Uterus (tissue), 4 donors: ENCODE measurements at places on chromosomes 6 and 20. TPM values are rescaled to one million over a fixed set of nuclear protein-coding genes. Genes with fewer than 3 reads are reported as not detected.
A peak's percentile ranks its signal among the peaks of the same experiment; 100 is the strongest.

LBP gene
- not detected for total RNA-seq

DNA sequence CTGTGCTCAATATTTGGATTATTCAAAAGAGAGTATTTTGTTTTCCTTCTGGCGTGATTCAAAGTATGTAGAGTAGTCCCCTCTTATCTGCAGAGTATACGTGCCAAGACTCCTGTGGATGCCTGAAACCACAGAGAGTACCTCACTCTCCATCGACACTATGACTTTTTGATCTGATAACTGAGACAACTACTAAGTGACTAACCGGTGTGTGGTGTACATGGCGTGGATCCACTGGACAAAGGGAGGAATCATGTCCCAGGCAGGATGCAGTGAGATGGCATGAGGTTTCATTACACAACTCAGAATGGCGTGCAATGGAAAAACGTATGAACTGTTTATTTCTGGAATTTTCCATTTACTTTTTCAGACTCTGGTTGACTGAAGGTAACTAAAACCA is 112.2 kb upstream of the PDE7B start:
- DNase-seq = no peak
- no peaks in the 10 kb centered on the region for H3K36me3 ChIP-seq
- no peak overlapping the region for H3K4me3 ChIP-seq
- no peak overlapping the region for H3K27ac ChIP-seq

PSMB9 gene
- 34.4 TPM for total RNA-seq

GRCh38 chr6:100176311-100176950 is 182.4 kb upstream of the MCHR2 start:
- H3K36me3 ChIP-seq = no peaks in the 10 kb centered on the region
- H3K27me3 ChIP-seq = no peaks in the 10 kb centered on the region
- H3K27ac ChIP-seq = no peak overlapping the region
- H3K4me1 ChIP-seq = no peaks in the 10 kb centered on the region

LTA gene
- total RNA-seq = 0.30 TPM

DNA sequence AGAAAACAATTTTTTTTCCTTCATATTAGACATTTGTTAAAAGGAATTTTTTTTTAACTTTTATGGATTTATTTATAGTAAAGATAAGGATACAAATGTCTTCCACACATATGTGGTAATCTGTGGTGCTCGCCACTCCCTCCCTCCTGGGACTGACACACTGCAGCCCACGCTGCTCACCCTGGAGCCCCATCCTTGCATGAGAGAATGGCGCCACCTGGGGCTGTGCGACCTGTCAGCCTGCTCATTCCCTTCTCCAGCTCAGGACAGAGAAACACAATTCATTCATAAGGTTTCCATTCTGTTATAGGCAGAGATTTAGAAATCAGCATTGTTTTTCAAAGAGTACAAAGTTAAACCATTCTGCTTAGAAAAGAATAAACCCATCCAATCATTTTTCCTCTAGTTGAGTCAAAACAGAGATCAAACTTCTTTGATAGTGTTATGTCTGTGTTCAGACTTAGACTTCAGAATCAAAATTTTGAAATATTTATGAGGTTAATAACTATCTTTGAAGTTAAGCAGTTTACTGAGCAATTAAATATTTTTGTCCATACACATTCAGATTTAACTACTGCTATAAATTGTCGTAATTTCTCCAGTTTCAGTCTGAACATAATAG is 42.8 kb upstream of the DYNLRB1 start:
- H3K4me1 ChIP-seq = no peaks in the 10 kb centered on the region
- peak; percentile 40 for DNase-seq
- H3K27ac ChIP-seq = peak overlapping the region; percentile 37
- no peak overlapping the region for H3K4me3 ChIP-seq
- H3K27me3 ChIP-seq = no peaks in the 10 kb centered on the region

- peak overlapping the region; percentile 43 for H3K4me3 ChIP-seq
- H3K36me3 ChIP-seq = no peaks in the 10 kb centered on the region
- H3K27ac ChIP-seq = no peak overlapping the region
- H3K4me1 ChIP-seq = peaks cover 12% of the 10 kb centered on the region
These were observed 158.9 kb downstream of the TBXT start for GRCh38 chr6:166008441-166009369.

DNA sequence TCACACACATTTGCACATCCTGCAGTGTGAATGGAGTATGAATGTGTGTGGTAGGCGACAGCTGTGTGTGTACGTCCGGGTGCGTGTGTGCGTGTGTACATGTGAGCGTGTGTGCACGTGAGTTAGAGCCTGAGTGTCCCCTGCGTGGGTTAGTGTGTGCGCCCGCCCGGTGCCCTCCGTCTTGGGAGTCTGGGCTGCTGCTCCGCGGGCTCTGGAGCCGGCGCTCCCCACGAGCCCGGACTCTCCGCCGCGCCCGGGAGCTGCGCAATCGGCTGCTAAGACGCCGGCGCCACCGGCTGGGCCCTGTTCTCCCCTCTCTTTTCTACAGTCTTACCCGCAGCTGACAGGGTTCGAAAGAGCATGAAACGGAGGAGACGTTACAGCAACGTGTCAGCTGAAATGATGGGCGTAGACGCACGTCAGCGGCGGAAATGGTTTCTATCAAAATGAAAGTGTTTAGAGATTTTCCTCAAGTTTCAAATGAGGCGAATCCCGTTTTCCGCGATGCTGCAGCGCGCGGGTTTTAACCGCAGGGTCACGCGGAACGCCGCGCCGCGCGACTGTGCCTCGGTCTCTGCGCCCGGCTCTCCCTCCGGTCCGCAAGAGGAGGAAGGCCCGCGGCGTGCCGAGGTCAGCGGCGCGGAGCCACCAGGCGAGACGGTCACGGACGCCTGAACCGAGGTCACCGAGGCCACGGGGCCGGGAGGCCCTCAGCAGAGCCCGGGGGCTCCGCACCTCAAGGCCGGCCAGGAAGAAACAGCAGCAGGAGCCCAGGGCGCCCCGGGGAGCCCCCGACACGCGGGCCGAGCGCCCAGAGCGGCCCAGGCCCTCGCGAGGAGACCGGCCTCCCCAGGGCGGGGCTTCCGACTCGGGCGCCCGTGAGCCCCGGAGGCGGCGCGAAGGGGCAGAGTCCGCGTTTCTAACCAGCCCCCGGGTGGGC is 95.3 kb upstream of the BHLHE23 start:
- H3K27ac ChIP-seq = no peak overlapping the region
- H3K4me1 ChIP-seq = peaks cover 5% of the 10 kb centered on the region
- DNase-seq = peak; percentile 28
- peak overlapping the region; percentile 33 for H3K4me3 ChIP-seq
- no peaks in the 10 kb centered on the region for H3K36me3 ChIP-seq
- no peaks in the 10 kb centered on the region for H3K27me3 ChIP-seq

LAMA2 gene
- total RNA-seq = 61.5 TPM

RSPH9 gene
- total RNA-seq = not detected

GRCh38 chr6:81985191-81985590 is 232.7 kb upstream of the TENT5A start:
- H3K4me3 ChIP-seq = no peak overlapping the region
- no peaks in the 10 kb centered on the region for H3K4me1 ChIP-seq
- H3K27me3 ChIP-seq = no peaks in the 10 kb centered on the region

DNA sequence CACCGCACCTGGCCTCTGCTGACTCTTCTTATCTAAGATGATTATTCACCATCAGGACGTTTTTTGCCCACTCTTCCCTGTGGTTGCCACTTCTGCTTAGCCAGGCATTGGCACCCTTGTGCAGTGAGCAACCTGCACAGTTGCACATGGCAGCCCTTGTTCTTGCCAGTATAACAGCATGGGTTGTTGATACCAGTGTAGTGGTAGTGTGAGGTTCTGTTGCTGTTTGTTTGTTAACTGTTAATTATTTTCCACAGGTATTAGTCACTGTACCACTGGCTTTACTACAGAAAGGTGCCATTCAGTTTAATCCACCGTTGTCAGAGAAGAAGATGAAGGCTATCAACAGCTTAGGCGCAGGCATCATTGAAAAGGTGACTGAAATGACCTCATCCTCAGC is 52.1 kb downstream of the DEK start:
- H3K27ac ChIP-seq = no peak overlapping the region
- no peak for DNase-seq
- no peaks in the 10 kb centered on the region for H3K36me3 ChIP-seq
- no peaks in the 10 kb centered on the region for H3K4me1 ChIP-seq
- no peak overlapping the region for H3K4me3 ChIP-seq

- H3K36me3 ChIP-seq = no peaks in the 10 kb centered on the region
- H3K27ac ChIP-seq = no peak overlapping the region
- no peaks in the 10 kb centered on the region for H3K27me3 ChIP-seq
- H3K4me3 ChIP-seq = no peak overlapping the region
These were observed 71.4 kb upstream of the DUSP22 start for GRCh38 chr6:220721-221475.

CD93 gene
- 100 TPM for total RNA-seq

SLC32A1 gene
- not detected for total RNA-seq

GRCh38 chr6:43275801-43276576 is 22.1 kb upstream of the SLC22A7 start:
- no peak overlapping the region for H3K27ac ChIP-seq
- H3K4me3 ChIP-seq = peak overlapping the region; percentile 6
- DNase-seq = no peak
- no peaks in the 10 kb centered on the region for H3K27me3 ChIP-seq
- H3K4me1 ChIP-seq = peaks cover 10% of the 10 kb centered on the region

DNA sequence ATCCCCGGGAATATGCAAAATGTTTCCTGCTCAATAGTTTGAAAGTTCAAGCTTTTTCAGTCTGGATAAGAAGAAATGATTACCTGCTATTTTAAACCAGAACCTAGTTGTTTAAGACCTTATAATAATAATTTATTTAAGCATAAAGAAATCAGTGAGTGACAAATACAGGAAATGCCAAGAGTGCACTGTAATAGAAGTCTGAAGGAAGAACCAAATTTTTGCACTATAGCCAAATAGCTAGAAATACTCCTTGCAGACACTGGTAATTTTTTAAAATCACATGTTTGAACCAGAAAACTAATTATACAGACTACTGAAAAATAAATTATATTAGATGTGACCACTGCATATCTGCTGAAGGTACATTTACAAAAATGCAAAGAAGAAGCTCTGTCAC is 93.2 kb downstream of the MMS22L start:
- H3K4me1 ChIP-seq = peaks cover 3% of the 10 kb centered on the region
- no peak overlapping the region for H3K4me3 ChIP-seq
- DNase-seq = no peak
- H3K27ac ChIP-seq = no peak overlapping the region

- no peaks in the 10 kb centered on the region for H3K36me3 ChIP-seq
- H3K4me1 ChIP-seq = no peaks in the 10 kb centered on the region
- no peak overlapping the region for H3K27ac ChIP-seq
- H3K27me3 ChIP-seq = no peaks in the 10 kb centered on the region
- no peak overlapping the region for H3K4me3 ChIP-seq
These were observed 212.2 kb downstream of the HIVEP2 start for GRCh38 chr6:142732790-142733189.

DNA sequence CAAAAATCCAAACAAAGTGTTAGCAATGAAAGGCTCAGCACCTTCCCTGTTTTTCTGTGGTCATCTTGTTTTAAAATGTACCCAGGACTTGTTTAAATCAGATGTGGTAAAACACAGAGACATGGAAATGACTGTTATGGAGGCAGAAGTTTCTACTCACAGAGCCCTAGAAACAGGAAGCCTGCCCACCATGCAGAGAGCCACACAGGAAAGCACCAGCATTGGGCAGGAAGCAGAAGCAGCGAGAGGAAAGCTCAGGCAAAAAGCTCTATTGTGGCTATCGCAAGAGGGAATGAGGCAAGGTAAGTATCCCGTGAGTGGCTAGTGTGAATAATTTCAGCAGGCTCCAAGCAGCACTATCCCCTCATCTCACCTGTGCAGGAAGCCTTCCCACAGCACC is 42.8 kb downstream of the GPR6 start:
- H3K27ac ChIP-seq = no peak overlapping the region
- no peaks in the 10 kb centered on the region for H3K36me3 ChIP-seq
- no peaks in the 10 kb centered on the region for H3K4me1 ChIP-seq
- no peak for DNase-seq

DNA sequence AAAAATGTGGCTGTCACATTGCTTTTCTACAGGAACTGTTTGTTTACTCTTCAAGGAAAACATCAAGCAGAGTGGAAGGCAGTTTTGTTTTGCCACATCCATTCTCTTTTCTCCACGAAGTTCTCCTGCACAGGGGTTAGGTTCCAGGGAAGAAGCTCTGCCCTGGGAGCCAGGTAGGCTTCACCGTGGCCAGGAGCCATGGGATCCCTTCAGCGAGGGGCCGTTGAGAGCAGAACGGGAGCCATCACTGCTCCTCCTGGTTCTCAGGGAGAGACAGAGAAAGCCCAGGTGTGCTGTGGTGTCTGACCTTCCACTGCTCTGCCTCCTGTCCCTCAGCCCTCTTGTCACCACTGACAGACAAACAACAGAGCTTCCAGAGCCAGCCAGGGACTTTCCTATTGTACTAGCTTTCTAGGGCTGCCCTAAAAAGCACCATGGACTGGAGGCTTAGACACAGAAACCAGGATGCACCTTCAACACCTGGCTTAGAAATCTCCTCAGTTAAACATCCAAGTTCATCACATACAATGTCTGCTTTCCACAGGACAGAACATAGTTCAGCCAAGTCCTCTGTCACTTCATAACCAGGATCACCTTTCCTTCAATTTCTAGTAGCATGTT is 75.6 kb upstream of the SLC22A23 start:
- H3K36me3 ChIP-seq = no peaks in the 10 kb centered on the region
- no peak for DNase-seq
- no peak overlapping the region for H3K27ac ChIP-seq
- H3K4me1 ChIP-seq = no peaks in the 10 kb centered on the region
- no peak overlapping the region for H3K4me3 ChIP-seq

DNA sequence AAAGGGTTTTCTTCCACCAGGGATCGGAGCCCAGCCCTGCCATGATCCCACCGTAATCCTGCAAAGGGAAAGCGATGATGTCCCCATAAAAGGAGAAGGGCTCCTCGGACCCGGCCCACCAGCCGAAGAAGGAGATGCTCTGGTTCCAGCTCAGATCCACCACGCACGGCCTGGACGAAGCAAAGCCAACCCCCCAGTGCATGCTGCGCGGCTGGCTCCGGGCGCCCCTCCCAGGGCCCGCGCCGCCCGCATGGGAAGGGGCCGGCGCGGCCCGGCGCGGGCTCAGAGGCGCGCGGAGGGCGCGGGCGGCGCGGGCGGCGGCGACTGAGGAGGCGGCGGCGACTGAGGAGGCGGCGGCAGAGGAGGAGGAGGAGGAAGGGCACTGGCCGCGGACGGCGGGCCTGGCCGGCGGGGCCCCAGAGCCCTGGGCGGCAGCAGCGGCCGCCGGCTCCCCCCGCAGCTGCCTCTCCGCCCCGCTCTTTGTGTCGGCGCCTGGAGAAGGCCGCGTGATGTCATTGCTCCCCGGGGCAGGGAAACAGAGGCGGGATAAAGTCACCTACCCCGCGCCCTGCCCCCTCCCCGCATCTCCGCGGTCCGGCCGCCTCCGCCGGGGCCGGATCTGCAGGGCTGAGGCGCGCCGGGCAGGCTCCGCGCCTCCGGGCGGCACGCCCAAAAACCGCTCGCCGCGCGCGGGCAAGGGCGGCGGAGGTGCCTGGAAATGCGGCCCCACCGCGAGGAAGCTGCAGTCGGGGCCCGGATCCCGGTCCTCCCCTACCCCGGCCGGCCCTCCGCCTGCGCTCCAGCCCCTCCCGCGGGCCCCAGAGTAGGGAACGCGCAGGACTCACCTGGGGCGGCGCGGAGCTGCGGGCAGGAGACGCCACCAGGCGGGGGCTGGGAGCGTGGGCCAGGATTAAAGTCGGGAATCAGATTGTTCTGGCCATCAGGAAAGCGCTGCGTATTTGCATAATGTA is at the start of gene FAXC:
FAXC (minus strand) TSS at position 504 of the 971 bp plus-strand sequence; CDS start at position 202, 302 bp downstream.
- peak within 1 kb of the TSS; percentile 81 for H3K4me3 ChIP-seq
- H3K27me3 ChIP-seq = no peaks in the 10 kb centered on the region
- H3K36me3 ChIP-seq = no peaks in the 10 kb centered on the region
- DNase-seq = peak; percentile 25
